T-helper 2 cell (primary cell): ENCODE measurements at places on chromosomes 1 and 21.

DNA sequence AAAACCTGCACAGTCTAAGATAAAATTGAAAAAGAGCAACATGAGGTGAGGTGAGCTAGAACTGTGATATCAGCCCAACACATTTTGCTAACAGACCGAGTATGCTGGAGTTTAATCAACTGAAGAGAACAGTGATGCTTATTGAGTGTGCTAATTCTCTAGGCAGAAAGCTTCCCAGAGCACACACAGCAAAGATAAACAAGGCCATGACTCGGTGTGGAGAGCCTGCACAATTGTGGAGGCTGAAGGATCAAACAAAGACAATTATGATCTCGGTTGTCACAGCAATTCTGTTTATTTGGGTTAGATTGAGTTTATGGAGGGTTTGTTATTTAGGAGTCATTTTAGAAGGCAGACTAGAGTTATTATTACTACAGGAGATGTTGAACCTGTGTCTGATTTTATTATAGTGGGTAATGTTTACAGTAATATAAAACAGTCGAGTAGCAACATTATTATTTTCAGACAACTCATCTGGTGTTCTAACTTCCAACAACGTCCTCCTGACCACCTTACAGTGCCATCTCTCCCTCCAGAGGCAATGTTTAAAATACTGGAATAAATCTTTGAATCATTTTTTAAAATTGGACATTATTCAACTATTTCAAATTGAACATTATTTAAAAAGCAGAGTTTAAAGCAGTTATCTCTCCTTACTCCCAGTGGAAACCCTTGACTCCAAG lies 40.2 kb downstream of the DPT start:
- no peak for DNase-seq

- DNase-seq: no peak
Measured at GRCh38 chr1:23745515-23745914, 2.2 kb downstream of the ELOA start.

GRCh38 chr1:244322791-244323521 lies 128.8 kb downstream of the ADSS2 start:
- peak; percentile 89 for DNase-seq

GRCh38 chr1:197924516-197925123 lies 7.4 kb downstream of the LHX9 start:
- DNase-seq: no peak
